Retinal pigment epithelial cell (primary cell): ENCODE measurements at places on chromosomes 13 and 19.

DNA sequence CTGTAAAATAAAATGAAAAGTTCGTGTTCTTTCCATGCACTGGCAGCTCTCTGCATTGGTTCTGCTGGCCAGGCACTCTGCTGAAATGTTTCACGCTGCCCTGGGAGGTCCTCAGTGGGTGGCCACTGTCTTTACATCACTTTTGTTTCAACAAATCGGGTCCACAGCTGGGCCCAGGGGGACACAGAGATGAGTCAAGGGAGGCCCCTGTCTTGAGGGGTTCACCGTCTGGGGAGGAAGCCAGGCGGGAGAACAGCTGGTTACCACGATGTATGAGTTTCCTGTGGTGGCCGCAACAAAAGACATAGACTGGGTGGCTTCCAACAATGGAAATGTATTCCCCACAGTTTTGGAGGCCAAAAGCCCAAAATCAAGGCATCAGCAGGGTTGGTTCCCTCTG is 5.1 kb upstream of the KLF2 start:
- DNase-seq = no peak

DNA sequence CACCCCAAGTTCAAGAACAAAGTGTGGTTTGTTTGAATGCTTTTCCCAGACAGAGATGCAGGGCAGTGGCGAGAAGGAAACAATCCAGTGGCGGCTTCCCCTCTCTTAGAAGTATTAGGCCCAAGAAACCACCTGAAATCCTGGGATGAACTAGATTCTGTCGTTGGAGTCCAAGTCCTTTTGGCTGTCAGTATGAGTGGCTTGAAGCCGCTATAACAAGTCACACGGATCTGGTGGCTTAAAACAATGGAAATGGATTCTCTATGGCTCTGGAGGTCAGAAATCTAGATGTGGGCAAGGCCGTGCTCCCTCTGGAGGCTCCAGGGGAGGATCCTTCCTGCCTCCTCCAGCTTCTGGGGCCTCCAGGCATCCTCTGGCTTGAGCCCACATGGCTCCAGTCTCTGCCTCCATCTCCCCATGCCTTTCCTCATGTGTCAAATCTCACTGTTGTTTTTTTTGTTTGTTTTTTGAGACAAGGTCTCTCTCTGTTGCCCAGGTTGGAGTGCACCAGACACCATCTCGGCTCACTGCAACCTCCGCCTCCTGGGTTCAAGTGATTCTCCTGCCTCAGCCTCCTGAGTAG is 97.7 kb downstream of the GNG7 start:
- no peak for DNase-seq

DNA sequence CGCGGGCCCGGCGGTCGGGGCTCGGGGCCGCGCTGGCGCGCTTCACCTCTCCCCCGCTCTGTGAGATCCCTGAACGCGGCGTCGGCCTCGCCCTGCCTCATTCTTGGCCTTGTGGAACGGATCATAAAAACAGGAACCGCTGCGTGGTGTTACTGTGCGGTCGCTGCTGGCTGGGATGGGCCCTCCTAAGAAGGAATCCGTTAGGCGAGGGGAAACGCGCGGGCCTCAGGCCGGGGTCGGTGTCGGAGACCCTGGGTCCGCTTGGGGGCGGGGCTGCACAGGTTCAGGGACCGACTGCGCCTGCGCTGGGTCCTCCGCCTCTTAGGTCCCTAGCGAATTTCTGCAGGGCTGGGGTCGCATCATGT is 381 bp downstream of the CKAP2 start:
- DNase-seq = no peak

- DNase-seq = no peak
Measured at GRCh38 chr19:54558339-54558738, 15.3 kb upstream of the LILRA2 start.

DNA sequence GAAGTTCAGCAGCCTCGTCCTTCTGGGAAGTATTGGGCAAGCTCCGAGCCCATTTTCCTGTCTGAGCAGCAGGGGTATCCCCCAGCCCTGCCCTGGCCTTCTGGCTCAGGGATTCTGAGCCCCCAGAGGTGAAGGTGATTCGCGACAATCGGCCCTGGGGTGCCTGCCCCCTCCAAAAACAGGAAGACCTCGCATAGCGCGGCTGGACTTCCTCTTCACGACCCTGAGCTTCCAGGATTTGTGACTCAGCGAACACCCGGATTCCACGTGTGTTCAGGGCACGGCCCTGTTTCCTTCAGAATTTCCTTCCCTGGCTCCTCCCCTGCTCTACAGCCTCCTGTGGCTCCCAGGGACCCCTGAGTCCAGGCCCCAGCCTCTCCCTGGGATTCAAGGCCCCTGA is at the start of gene SEMA6B:
Gene SEMA6B (minus strand): TSS at position 116 of the 400 bp plus-strand sequence. CDS start 1,227 bp downstream, outside the sequence.
- DNase-seq = no peak

GRCh38 chr13:65808061-65808460 is 1422.1 kb downstream of the PCDH9 start:
- no peak for DNase-seq

- no peak for DNase-seq
Measured at GRCh38 chr13:80100636-80101035, 240.3 kb downstream of the SPRY2 start.

- DNase-seq = no peak
Measured at GRCh38 chr13:95260031-95260525, 41.2 kb downstream of the ABCC4 start.

DNA sequence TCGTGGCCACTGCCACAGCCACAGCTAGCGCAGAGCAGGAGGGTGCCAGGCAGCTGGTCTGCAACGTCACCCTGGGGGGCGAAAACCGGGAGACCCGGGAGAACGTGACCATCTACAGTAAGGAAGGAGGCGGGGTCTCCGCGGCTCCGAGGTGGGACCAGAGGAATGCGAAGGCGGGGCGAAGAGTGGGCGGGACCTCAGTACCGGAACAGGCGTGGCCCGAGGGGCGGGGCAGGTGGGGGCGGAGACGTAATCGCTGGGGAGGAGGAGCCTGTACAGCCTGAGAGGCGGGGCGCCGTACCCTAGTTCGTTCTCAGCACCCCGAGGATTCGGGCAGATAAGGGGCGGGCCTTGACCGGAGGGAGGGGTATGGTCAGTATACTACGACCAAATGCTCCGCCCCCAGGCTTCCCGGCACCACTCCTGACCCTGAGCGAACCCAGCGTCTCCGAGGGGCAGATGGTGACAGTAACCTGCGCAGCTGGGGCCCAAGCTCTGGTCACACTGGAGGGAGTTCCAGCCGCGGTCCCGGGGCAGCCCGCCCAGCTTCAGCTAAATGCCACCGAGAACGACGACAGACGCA is 2.5 kb downstream of the ICAM5 start:
- DNase-seq = no peak

DNA sequence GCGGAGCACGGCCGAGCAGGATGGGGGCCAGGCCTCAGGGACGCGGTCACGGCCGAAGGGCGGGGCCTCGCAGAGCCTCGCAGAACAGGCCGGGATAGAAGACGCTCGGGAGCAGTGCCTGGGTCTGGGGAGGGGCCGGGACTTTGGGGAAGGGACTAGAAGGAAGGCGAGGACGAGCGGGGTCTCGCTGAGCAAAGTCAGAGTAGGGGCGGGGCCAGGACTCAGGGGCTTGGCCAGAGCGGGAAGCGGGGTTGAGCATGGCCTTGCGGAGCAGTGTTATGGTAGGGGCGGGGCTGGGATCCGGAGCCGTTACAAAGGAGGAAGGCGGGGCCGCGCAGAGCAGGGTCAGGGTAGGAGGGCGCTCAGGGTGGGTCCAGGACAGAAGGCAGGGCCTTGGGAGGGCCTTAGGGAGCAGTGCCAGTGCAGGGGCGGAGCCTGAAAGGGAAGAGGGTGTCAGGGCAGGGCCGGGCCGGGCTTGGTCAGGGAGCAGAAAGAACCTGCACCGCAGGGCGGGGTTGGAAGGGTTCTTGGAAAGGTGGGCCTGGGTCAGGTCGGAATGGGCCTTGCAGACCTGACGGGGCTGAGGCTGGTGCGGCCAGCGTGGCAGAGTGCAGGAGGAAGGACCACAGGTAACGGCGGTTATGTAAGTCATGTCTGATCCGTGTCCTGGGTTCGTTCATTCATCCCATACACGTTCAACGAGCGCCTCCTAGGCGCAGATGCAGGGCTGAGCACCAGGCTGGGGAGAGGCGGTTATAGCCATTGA is 533 bp upstream of the ATP8B3 start:
- DNase-seq = peak; percentile 80

DNA sequence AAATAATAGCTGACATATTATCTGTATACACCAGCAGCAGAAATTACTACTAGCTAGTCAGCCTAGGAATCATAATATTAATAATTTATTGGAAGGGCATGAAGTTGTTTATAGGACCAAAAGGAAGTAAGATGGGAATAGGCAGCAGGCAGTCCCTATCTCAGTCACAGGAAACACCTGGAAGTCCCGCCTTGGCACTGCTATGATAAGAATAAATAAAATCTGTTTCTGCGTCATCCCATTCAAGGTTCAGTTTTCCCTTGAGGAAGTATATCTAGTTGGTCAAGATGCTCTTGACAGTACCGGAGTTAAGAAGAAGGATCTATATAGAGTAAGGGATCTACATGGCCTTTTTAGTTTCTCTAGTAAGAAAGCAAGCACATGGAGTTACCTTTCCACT is 830.8 kb downstream of the DIAPH3 start:
- DNase-seq = no peak

DNA sequence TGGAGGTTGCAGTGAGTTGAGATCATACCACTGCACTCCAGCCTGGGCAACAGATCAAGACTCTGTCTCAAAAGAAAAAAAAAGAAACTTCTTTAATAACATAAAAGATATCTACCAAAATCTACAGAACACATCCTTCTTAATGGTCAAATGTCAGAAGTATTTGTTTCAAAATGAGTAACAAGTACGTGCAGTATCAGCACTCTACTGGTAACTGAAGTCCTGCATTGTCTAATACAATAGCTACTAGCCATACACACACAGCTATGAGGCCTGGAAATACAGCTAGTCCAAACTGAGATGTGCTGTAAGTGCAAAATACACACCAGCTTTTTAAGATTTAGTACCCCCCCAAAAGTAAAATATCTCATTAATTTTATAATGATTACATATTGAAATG is 88.1 kb downstream of the TSC22D1 start:
- no peak for DNase-seq

- no peak for DNase-seq
Measured at GRCh38 chr13:44221657-44222056, 152.0 kb upstream of the SERP2 start.
